ENCODE measurements at places on chromosomes 7 and 10. TPM values are rescaled to one million over a fixed set of nuclear protein-coding genes. Genes with fewer than 3 reads are reported as not detected.

- no peaks in the 10 kb centered on the region for H3K36me3 ChIP-seq
- peak within 1 kb of the TSS; percentile 56 for H3K27ac ChIP-seq
- H3K4me1 ChIP-seq, result peaks cover 13% of the 10 kb centered on the region
- peak within 1 kb of the TSS; percentile 73 for H3K4me3 ChIP-seq
- H3K27me3 ChIP-seq, result peaks cover 50% of the 10 kb centered on the region
Observed at GRCh38 chr7:87600130-87601124, at the start of gene ABCB1. Gene ABCB1, minus strand, starts transcription at chr7:87600884. Its CDS starts 700 bp downstream, at chr7:87600184.

GRCh38 chr10:32187686-32188085 lies 131.5 kb upstream of the KIF5B start:
- no peaks in the 10 kb centered on the region for H3K4me1 ChIP-seq
- H3K4me3 ChIP-seq, result no peak overlapping the region
- H3K27ac ChIP-seq, result no peak overlapping the region
- H3K27me3 ChIP-seq, result no peaks in the 10 kb centered on the region

DNA sequence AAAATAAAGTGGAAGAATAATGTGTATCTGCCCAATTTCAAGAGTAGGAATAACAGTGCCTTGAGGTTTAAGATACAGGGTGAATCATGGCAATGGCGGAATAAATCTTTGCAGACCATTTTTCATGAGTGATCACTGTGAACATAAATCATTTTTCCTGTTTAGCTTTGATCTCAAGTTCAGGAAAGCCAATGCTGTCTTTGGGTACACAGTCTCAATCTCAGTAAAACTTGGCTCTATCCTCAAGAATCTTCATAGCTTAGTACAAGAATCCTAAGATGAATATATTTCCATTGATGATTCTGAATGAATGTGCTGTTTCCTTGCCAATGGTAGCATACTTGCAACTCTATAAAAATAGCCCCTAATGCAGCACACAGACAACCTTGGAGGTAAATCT lies 6.8 kb downstream of the NAMPT start:
- no peak for DNase-seq
- H3K36me3 ChIP-seq, result no peaks in the 10 kb centered on the region
- H3K4me3 ChIP-seq, result no peak overlapping the region
- H3K27ac ChIP-seq, result no peak overlapping the region
- H3K27me3 ChIP-seq, result no peaks in the 10 kb centered on the region

Gene DEPP1
- 15.0 TPM for total RNA-seq

Gene SPOCK2
- total RNA-seq, result 58.6 TPM

- H3K4me3 ChIP-seq, result no peak overlapping the region
- H3K36me3 ChIP-seq, result no peaks in the 10 kb centered on the region
- H3K27ac ChIP-seq, result no peak overlapping the region
- H3K4me1 ChIP-seq, result no peaks in the 10 kb centered on the region
- DNase-seq, result no peak
Observed at GRCh38 chr7:125090596-125090995, 161.0 kb upstream of the POT1 start.

DNA sequence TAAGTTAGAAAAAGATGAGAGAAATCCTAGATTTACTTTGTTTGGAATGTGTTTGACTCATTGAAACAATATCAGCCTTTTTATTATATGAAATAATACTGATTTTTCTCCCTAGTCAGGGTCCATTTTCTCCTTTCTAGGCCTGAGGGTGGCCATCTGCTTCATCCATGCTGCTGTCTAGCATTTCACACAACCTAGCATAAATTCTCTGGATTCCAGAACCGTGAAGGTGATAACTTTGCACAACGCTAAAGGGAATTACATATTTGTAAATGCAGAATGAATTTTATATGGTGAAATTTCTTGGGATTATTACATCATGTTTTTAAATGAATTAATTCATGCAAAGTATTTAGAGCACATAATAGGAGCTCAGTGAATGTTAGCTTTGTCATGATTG lies 505.1 kb downstream of the INHBA start:
- H3K27ac ChIP-seq, result no peak overlapping the region
- H3K4me3 ChIP-seq, result no peak overlapping the region
- H3K27me3 ChIP-seq, result no peaks in the 10 kb centered on the region
- no peak for DNase-seq

Data from spleen (tissue), 13 donors.